NCI-H2171 treated with DMSO at 0.1 percent for 48 hours (cell line): ENCODE measurements at places on chromosomes 6 and 20.
A peak's percentile ranks its signal among the peaks of the same experiment; 100 is the strongest.

GRCh38 chr6:122694075-122694474, 83.9 kb downstream of the PKIB start:
- DNase-seq, result no peak

GRCh38 chr6:144601221-144601620, 316.1 kb downstream of the UTRN start:
- DNase-seq, result no peak

- peak; percentile 22 for DNase-seq
Measured at GRCh38 chr6:40710626-40711330, 123.6 kb upstream of the LRFN2 start.

GRCh38 chr6:88669475-88669874, 293.9 kb downstream of the RNGTT start:
- DNase-seq, result no peak

DNA sequence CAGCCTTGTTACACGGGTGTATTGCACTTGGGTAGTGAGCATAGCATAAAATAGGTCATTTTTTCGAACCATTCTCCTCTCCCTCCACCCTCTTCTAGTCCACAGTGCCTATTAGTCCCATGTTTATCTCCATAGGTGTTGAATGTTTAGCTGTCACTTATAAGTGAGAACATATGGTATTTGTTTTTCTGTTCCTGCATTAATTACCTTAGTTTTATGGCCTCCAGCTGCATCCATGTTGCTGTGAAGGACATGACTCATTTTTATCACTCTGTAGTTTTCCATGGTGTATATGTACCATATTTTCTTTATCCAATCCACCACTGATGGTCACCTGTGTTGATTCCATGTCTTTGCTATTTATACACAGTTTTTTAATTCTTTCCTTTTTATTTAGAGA, 889.5 kb downstream of the EYS start:
- peak; percentile 84 for DNase-seq

DNA sequence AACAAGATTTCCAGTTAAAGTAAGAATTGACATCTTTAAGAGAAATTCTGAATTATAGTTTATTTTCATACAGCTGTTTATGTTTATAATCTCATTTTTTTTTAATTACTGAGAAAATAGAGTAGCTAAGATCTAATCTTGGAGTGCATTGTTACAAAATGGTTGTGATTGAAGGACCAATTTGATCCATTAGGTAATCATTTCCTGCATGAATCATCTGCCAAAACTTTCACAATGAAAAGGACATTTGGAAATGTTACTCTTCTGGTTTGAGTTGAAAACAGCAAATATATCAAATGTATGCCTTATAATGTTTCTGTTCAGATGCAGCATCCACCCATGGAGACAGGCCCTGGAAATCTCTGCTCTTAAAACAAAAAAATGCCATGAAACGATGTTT, 19.0 kb downstream of the TUBB2A start:
- DNase-seq, result no peak
